ENCODE measurements at places on chromosomes 12 and 14. TPM values are rescaled to one million over a fixed set of nuclear protein-coding genes. Genes with fewer than 3 reads are reported as not detected.

ARHGDIB gene
- polyA plus RNA-seq: 1,076 TPM

- peak; percentile 62 for DNase-seq
Observed at GRCh38 chr12:49529414-49529813, 9.4 kb upstream of the KCNH3 start.

- DNase-seq: no peak
Observed at GRCh38 chr14:59356767-59357166, 108.4 kb downstream of the GPR135 start.

GRCh38 chr12:56040963-56041551, 661 bp upstream of the RPS26 start:
- DNase-seq: no peak

DNA sequence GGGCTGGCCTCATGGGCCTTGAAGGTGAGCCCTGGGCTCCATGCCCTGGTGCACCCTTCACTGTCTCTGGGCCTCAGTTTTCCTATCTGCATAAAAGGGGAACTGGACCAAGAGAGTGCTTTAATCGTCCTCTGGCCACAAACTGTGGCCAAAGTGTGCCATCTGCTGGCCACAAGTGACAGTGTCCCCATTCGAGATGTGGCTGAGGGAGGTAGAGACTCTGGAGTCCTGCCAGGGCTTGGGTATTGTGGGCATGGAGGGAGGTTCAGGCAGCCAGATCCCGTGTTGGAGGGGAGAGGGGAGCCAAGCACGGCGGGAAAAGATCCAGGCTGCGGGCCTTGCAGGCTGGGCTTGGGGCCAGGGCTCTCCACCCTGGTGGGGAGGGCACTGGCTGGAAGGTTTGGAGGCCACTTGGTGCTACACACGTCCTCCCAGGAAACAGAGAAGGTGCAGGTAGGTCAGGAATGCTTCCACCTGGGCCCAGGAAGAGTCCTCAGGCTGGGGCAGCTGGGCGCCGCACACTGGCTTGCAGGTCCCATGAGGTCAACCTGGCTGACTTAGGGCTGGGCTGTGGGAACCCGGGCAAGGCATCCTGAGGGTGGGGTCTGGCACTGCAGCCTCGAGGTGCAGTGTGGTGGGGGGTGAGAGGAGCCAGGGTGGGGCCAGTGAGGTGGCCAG, 7.3 kb upstream of the KIF26A start:
- DNase-seq: peak; percentile 6

DNA sequence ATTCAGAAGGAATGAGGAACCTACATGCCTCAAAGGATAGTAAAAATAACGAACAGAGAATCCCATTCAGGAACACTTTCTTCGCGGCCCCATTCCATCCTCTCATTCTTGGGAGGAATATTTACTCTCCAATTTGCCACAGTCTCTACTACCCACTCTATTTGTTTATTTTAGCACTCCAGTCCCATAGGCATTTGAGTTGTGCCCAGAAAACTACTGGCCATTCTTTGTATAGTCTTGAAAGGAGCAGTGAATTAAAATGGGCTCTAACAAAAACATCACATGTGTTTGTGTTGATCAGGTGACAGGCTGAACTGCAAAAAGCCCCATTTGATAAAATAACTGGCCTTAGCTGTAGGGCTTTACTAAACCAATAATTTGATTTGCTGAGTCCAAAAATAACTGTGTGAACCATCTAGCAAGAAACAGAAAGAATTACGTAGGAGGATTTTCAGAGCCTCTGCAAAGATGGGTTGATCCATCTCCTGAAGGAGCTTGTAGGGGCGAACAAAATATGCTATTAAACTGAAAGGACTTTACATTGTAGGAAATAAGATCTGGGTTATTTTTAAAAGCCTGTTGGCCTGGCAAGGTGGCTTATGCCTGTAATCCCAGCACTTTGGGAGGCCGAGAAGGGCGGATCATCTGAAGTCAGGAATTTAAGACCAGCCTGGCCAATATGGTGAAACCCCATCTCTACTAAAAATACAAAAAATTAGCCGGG, 142.3 kb upstream of the CPNE8 start:
- no peak for DNase-seq

FAM186B gene
- not detected for polyA plus RNA-seq

DNA sequence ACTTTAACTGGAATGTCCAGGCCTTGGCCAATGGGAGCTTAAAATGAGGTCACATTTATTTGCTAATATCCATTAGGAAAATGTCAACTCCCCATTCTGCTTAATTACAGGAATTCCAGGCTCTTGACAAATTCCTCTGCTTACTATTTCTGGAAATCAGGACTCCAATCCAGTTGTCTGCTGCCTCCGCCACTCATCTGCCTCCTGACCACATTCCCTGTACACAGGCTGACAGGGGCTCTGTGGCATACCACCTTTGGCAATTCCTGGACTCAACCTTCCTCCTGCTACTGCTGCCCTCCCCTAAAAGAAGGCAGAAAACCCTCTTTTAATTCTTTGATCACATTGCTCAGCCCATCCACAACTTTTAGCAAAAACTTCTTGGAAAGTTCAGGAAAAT, 37.9 kb downstream of the KICS2 start:
- no peak for DNase-seq

DNA sequence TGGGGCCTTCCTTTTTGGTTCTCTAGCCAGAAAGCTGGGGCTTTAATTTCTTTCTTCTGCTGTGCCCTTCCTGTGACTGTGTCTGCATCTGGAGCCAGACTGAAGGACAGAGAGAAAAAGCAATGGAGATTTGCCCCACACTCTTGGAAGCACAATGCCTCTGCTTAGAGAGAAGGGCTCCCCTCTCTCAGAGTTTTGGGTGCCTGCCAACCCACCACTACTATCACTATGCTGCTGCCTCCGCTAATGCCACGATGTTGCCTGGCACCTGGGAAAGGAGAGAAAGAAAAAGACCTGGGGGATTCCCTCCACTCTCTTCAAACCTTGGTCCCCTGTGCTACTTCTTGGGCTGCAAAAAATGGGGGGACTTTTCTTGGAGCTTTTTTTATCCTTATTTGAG, 52.6 kb downstream of the TMEM260 start:
- DNase-seq: no peak

GRCh38 chr12:68479896-68480291, 130.8 kb upstream of the RAP1B start:
- DNase-seq: no peak

- DNase-seq: peak; percentile 58
Observed at GRCh38 chr12:56158926-56159461, 835 bp downstream of the MYL6 start.

DNA sequence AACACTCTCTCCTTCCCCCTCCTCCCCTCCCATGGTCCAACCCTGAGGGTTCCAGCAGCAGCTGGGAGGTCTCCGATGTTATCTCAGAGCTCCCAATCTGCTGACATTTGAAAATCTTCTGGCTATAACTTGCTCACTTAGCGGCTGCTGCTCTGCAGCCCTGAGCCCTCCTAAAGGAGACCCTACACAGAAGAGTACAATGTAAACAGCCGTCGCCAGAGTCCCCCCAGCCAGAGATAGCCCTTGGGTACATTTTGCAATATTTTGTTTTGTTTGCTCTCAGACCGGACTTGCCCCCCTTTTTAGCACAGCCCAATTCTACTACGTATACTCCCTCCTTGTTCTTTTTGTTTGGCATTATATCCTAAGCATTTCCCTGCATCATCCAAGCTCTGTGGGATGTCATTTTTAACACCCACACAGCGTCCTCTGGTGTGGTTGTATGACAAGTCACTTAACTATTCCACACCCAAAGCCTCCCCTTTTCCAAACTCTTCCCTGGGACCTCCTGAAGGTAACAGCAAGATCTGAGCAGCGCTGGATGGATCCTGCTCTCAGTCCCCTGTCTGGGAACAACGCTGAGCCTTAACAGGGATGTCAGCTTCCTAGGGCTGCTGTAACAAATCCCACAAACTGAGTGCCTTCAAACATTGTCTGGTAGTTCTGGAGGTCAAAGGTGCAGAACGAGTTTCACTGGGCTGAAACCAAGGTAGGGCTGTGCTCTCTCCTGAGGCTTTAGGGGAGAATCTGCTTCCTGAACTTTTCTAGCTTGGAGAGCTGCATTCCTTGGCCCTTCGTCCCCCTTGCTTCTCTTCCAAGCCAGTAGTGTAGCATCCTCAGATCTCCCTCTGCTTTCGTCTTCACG, 25.3 kb upstream of the TCL1B start:
- DNase-seq: no peak

- no peak for DNase-seq
Observed at GRCh38 chr12:106079148-106079738, 59.5 kb downstream of the NUAK1 start.

GRCh38 chr14:53126731-53127130, 26.4 kb downstream of the DDHD1 start:
- no peak for DNase-seq

DNA sequence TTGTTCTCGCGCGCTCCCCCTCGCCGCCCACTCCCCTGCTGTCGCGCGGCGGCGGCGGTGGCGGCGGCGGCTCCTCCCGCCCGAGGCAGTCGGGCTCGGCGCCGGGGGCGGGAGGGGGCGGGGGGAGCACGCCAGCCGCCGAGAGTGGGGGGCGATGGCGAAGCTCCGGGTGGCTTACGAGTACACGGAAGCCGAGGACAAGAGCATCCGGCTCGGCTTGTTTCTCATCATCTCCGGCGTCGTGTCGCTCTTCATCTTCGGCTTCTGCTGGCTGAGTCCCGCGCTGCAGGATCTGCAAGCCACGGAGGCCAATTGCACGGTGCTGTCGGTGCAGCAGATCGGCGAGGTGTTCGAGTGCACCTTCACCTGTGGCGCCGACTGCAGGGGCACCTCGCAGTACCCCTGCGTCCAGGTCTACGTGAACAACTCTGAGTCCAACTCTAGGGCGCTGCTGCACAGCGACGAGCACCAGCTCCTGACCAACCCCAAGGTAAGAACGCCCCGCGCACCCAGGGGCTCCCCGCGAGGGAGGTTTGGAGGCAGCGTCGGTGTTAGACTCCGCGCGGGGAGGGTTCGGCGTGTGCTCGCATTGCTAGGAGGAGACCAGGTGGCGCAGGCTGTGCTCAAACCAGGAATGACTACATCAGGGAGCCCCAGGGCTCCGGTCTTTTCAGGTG, 629 bp downstream of the KCNMB4 start:
- peak; percentile 20 for DNase-seq

DNA sequence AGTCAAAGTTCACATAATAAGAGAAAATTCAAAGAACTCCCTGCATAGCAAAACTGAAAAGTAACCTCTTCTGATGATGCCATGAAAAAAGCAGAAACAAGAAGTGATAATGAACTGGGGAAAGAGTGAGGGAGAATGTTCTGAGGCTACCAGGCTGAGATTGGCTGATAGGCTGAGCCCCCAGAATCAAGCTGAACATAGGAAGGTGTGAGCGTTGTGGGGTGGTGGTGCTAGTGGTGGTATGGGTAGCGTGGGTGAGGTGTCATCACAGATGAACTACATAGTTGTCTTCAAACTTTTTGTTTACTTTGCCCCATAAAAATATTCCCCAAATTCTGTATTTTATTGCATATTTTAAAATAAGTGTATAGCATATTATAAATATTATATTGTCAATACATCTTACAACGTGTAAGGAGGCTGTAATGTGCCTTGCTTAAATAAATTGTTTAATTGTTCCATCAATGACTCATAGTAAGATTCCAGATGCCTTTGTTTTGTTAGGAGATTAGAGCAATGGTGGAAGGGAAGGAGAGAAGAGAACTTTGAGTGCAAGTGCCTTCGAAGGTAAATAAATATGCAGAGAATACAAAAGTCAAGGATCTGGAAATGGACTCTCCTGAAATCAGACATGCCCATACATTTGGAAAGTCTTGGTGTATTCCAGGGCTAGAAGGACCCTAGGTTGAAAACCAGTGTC, 15.8 kb upstream of the CFAP54 start:
- DNase-seq: no peak

DNA sequence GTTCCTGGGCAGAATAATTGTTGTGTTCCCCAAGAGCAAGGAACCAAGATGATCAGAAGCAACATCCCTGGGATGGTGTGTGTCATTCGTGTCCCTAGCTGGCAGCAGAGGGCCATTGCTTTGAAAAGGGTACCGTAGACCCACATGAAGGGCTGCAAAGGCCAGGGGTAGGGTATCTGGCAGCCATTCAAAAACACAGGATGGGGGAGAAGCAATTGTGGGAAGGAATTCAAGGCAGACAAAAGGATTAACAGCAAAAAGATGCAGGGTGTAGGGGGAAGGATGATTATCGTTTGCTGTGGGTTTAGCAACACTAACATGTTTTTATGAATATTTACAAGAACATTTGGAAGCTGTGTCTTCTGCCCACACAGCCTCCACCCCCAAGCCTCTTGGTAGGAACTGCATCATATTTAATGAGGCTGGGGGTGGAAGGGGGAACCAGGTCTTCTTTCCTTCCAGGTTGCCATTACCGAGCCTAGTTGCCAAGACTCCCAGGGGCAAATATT, 169.0 kb upstream of the G2E3 start:
- DNase-seq: no peak

GRCh38 chr12:11880381-11880780, 190.4 kb upstream of the BCL2L14 start:
- DNase-seq: peak; percentile 52

- DNase-seq: no peak
Observed at GRCh38 chr12:99852666-99853065, 132.1 kb downstream of the ANKS1B start.

Data from CD14-positive monocyte (primary cell).